Stromal cell of bone marrow (primary cell): ENCODE measurements at places on chromosomes 4 and X.

DNA sequence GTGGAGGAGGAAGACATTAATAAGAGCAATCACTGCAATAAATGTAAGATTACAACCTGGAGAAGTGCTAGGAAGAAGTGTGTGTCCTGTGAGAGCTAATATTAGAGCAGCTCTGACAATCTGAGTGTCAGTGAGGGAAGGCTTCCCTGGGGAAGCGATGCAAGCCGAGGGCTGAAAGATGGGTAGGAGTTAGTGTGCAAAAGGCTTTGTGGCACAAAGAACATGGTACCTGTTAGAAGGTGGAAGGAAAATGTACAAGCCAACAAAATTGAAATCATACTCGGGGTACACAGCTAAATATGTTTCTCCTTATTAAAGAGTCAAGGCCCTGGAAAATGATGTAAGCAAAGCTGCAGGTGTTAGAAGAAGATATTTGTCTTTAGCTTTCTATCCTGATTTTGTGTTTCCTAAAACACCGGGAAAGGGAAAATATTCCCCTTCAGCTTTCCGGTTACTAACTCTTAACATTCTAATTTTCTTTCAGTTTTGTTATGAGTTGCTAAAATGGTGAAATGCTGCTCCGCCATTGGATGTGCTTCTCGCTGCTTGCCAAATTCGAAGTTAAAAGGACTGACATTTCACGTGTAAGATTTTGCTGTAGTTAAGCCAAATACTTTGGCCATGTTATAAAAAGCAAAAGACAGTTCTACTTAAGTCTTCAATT lies 808 bp downstream of the THAP6 start:
- no peak for DNase-seq

DNA sequence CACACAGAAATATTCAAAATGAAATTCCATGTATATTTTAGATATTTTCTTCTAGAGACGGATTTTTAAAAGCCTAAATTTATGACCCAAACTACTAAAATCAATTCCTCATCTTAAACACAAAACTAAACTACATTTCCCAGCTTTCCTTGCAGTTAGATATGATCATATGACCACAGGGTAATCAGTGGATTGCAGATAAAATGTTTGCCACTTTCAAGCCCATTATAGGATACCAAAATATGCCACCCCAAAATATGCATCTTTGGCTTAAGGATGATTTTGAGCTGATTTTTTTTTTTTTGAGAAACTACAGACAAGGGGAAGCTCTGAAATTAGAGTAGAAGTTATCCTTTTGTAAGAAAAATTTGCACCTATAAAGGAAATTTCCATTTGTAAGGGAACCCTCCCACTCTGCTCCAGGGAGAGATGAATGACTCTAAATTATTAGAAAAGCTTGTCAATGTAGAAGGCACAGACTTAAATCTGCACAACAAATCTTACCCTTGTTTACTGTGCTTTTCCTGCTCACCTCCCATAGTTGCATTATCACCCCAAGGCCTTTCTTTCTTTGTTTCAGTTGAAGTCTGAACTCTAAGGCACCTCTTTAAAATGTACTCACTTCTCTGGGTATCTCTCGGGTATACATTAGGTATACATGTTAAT lies 503.0 kb downstream of the PDHA2 start:
- no peak for DNase-seq

- no peak for DNase-seq
These were observed 14.1 kb upstream of the CXCL6 start for GRCh38 chr4:73822389-73822788.

- no peak for DNase-seq
These were observed 8.4 kb upstream of the FHDC1 start for GRCh38 chr4:152927737-152928136.
